ENCODE measurements at places on chromosomes 11 and 22.

DNA sequence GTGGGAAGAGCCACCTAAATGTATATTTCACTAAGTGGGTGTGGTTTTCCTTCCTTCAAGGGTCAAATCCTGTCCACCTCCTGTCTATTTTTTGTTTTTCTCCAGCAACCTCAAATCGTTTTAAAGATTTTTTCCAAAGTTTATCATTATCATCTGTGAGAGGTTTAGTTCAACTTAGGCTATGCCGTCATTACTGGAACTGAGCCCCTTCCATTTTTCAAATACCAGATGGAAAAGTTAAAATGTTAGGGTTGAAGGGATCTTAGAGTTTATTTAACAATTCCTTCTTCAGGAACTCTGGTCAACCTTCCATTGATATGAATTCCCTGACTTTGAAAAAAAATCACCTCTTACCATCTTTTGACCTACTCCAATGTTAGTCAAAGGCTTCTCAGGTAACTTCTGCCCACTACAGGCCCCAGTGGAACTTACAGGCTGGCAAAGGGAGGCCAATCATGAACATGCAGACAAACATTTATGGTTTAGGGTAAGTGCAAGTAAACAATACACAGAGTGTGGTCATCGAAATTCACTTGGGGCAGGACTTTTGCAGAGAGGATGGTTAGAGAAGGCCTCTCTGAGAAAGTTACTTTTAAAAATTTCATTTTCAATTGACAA lies 45.2 kb downstream of the SYN3 start:
- no peak for DNase-seq

DNA sequence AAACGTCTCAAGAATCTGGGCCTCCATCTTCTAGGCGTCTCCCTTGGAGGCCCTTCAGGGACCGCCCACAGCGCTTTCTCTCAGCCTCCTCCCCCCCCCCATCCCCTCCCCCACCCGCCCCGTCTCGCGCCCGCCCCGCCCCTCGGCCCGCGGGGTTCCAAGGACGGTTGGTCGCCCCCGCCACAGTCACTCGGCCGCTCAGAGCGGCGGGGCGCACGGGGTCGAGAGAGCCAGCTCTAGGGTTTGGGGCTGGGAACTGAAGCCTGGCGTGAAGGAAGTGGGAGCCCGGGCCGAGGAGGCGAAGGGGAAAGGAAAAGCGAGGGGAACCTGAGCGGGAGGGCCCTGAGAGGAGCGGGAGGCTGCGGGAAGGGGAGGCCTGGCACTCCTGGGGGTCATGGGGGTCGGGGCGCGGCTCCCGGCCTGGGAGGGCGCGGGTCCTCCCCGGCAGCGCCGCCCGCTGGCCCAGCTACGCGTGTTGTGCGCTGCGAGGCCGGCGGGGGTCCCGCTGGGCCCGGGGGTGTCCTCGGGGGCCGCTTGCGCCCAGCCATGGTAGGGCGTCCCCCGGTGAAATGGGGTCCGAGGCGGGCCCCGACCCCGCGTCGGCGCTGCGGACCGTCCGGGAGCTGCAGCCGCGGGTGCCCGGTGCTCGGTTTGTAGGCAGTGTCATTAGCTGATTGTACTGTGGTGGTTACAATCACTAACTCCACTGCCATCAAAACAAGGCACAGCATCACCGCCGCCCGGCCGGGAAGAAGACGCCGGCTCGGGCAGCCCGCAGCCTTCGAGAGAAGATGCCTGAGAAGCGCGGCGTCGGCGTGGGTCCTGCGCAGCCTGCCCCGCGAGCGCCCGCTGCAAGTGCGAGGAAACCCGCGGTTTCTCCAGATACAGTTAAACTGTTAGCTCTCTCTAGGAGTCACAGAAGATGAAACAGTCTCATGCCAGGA lies at the start of gene BTG4:
Gene BTG4, minus strand, starts transcription at position 91 of the 944 bp plus-strand sequence. CDS start 13,610 bp downstream, outside the sequence.
- DNase-seq: peak; percentile 38

GRCh38 chr11:7281079-7281478 lies 29.4 kb downstream of the SYT9 start:
- no peak for DNase-seq

DNA sequence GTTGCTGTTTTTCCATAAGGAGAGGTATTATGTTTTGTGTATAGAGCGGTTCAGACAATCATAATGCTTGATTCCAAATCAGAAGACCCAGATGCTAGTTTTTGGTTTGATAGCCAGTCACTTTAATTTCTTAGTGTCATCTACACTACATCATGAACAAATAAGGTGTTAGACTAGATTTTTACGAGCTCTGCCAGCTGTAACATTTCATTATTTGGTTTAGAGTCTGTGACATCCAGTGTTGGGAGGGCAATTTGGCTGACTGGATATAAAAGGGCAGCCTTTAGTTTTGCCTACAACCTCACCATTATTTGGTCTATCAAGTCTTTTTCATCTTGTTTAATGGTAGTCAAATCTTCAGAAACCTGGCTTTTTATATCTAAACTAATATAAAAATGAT lies 30.2 kb upstream of the FBXO3 start:
- no peak for DNase-seq

GRCh38 chr11:66659763-66660162 lies 17.9 kb downstream of the RBM4B start:
- DNase-seq: no peak

DNA sequence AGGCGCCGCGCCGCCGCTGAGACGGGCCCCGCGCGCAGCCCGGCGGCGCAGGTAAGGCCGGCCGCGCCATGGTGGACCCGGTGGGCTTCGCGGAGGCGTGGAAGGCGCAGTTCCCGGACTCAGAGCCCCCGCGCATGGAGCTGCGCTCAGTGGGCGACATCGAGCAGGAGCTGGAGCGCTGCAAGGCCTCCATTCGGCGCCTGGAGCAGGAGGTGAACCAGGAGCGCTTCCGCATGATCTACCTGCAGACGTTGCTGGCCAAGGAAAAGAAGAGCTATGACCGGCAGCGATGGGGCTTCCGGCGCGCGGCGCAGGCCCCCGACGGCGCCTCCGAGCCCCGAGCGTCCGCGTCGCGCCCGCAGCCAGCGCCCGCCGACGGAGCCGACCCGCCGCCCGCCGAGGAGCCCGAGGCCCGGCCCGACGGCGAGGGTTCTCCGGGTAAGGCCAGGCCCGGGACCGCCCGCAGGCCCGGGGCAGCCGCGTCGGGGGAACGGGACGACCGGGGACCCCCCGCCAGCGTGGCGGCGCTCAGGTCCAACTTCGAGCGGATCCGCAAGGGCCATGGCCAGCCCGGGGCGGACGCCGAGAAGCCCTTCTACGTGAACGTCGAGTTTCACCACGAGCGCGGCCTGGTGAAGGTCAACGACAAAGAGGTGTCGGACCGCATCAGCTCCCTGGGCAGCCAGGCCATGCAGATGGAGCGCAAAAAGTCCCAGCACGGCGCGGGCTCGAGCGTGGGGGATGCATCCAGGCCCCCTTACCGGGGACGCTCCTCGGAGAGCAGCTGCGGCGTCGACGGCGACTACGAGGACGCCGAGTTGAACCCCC lies 798 bp downstream of the BCR start:
- DNase-seq: no peak

DNA sequence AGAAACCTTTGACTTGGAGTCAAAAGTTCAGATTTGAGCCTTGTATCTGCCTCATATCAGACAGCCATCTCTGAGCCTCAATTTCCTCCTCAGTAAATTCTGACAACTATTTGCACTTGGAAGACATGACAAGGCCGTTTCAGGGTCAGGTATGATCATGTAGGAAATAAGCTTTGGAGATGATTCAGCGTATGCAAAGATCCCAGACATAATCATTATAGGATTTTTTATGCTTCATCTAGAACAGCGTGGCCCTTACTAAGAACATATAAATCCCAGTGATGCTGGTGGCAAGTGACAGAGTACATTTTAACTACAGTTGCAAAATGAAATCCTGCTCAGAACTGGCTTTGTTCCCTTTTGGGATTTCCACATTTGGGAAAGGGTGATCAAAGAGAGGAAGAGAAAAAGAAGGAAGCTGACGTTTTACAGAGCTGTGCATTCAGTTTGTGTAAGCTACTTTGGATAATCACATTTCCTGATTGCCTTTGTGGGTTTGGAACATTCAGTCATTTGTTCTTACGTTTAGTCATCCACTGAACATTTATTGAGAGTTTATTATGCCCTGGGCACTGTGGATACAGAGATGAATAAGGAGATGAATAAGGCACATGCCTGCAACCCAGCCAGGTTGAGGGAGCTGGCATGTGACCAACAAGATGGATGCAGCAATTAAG lies 81.9 kb upstream of the HEPHL1 start:
- DNase-seq: no peak

DNA sequence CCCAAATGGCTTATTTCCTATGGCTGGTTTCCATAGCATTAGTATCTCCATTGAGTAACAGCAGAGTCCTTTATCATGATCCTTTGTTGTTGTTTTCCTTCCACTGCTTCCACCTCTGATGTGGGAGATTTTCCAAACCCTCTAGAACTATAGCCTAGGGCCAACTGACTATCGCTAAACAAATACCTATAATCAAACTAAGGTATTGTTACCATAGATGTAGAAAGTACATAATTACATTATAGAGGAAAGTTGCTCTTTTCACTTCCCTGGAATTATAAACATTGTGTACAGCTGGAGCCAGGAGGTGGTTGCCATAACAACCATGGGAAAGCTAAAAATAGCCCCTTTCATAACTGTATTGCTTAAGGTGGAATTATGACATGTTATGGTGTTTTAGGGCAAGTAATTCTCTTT lies 47.0 kb upstream of the ALKBH3 start:
- DNase-seq: no peak

GRCh38 chr22:33227791-33228190 lies 169.6 kb upstream of the SYN3 start:
- DNase-seq: no peak

- DNase-seq: no peak
Observed at GRCh38 chr11:93498161-93498560, 45.0 kb downstream of the SMCO4 start.

DNA sequence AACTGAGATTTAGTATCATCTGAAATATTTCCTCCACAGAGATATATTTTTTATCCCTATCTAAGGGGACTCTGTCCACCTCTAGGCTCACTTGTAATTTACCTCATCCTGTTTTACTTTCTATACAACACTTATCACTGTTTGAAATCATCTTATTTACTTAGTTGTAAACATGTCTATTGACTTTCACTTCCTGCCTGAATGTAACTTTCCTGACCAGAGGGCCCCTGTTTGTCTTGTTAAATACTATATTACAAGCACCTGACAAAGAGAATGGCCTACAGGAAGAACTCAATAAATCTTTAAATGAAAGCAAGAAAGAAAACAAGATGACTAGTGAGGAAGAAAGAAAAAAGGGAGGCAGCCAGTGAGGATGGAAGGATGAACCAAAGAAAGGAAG lies 1727.5 kb downstream of the LRRC4C start:
- DNase-seq: no peak

DNA sequence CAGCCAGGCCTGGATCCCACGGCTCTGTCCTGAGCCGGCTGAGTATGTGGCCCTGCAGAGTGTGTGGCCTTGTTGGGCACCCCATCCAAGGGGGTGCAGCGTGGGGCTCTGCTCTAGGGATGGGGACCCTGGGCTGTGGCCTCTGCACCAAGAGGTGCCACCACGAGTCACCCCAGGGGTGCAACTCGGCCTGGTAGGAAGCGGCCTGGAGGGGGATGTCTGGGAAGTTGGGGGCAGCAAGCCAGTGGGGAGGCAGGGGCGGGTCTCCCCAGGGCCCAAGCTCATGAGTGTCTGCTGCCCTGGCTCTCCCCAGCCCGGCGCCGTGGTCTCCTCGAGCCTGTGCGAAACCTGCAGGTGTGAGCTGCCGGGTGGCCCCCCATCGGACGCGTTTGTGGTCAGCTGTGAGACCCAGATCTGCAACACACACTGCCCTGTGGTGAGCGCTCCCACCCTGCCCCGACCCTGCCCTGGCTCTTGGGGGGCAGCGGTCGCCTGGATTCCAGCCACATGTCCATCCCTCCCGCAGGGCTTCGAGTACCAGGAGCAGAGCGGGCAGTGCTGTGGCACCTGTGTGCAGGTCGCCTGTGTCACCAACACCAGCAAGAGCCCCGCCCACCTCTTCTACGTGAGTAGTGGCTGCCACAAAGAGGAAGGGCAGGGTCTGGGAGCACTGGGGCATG lies 24.2 kb upstream of the MUC5B start:
- no peak for DNase-seq

DNA sequence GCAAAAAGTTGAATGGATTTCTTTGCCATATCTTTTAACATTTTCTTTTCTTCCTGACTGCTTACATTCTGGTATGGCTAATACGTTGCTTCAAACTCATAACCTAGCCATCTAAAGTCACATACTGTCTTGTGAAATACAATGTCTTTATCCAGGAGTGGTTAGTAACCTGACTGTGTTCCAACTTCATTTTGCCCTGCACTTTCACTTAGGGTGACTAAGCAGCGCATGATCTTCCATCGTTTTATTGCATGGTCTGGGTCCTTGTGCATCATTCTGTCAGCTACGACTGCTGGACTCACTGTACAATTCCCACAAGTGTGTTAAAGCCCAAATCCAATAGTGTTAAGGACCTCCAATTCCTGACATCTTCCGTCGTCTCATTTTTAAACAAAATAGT lies 403.2 kb downstream of the NTM start:
- DNase-seq: no peak

Measured in endothelial cell (in vitro differentiated cells).